ENCODE measurements at places on chromosomes 4 and X. TPM values are rescaled to one million over a fixed set of nuclear protein-coding genes. Genes with fewer than 3 reads are reported as not detected.

DNA sequence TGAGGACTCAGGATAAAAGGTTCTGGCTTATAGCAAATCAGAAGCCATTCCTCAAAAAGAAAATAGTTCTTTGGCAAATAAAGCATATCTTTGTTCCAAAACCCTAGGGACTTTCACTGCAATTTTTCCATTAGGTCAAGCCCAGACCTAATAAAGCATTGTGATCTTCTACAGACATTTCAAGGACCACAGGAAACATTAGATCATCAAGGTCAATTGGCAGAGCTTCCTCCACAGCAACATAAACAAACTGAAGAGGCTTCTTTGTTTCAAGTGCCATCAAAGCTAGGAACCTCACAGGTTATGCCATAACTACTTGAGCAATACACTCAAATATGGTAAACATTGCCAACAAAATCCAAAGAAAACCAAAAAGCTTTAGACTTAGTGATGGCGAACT, 144.9 kb downstream of the ANXA5 start:
- no peak for DNase-seq

GRCh38 chrX:15465896-15466651, 27.1 kb downstream of the PIR start:
- DNase-seq = no peak

GRCh38 chr4:10619855-10620254, 64.7 kb downstream of the CLNK start:
- no peak for DNase-seq

DNA sequence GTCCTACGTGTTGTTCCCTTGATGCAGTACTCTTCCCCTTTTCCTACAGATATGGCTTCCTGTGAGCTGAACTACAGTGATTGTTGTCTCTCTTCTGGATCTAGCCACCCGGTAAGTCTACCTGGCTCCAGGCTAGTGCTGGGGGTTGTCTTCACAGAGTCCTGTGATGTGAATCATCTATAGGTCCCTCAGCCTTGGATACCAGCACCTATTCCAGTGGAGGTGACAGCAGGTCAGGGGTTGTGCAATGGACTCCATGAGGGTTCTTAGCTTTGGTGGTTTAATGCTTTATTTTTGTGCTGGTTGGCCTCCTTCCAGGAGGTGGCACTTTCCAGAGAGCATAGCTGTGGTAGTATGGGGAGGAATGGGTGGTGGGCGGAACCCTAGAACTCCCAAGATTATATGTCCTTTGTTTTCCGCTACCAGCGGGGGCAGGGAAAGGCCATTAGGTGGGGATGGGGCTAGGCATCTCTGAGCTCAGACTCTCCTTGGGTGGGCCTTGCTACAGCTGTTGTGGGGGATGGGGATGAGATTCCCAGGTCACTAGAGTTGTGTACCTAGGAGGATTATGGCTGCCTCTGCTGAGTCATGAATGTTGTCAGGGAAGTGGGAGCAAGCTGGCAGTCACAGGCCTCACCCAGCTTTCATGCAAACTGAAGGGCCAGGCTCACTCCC, 121.4 kb upstream of the ANKRD50 start:
- DNase-seq = no peak

- no peak for DNase-seq
Measured at GRCh38 chr4:22531311-22532019, 15.6 kb upstream of the ADGRA3 start.

GRCh38 chr4:159216834-159217233, 114.0 kb downstream of the RAPGEF2 start:
- DNase-seq = no peak

DNA sequence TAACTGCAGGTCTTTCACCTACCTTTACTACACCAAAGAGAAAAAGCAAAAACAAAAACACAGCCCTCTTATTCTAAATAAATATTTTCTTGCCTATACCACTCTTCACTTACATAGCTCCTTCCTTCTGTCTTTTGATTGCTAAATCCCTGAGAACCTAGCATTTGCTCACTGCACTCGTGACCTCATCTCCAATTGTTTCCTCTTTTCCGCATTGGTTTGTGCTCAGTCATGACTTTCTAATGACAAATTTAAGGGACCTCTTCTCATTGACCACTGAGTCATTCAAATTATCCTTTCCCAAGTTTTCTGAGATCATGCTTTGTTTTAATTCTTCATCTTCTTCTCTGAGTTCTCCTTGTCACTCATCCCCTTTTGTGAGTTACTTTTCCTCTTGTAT, 1697.1 kb downstream of the STIM2 start:
- no peak for DNase-seq

GRCh38 chr4:40216622-40217366, 20.0 kb downstream of the RHOH start:
- DNase-seq = no peak

DNA sequence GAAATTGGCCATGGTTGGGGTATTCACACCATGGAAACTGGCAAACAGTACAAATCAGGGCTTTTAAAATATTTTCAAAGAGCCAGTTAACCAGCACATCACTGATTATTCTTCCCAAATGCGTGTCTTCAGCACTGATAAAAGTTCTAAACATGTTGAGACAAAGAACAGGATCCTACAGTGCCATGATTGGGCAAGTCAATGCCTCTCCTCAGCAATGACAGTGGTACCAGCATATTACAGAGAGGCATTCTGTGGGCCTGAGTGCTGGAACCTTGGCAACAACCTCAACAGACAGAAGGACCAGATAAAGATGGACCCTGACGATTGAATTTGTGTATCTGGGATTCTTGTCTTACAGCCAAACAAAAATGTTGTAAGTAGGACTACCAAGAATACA, 108.9 kb downstream of the EFHC2 start:
- no peak for DNase-seq

DNA sequence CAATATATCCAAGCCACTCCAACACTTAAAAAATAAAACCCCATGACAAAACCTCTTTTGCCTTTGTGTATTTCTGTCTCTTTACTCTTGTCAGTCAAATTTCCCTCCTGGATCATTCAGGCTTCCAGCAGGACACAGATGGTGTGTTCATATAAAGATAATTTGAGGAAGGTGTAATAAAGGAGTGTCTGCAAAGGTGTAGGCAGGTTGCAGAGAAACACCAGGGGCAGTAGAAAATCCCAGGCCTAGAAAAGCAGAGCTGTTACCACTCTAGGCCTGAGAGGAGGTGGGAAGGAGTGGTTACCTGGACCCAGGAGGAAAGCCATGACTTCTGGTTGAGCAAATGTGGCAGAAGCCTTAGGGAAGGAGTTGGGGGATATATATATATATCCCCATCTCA, 28.8 kb downstream of the CHRNA9 start:
- no peak for DNase-seq

DNA sequence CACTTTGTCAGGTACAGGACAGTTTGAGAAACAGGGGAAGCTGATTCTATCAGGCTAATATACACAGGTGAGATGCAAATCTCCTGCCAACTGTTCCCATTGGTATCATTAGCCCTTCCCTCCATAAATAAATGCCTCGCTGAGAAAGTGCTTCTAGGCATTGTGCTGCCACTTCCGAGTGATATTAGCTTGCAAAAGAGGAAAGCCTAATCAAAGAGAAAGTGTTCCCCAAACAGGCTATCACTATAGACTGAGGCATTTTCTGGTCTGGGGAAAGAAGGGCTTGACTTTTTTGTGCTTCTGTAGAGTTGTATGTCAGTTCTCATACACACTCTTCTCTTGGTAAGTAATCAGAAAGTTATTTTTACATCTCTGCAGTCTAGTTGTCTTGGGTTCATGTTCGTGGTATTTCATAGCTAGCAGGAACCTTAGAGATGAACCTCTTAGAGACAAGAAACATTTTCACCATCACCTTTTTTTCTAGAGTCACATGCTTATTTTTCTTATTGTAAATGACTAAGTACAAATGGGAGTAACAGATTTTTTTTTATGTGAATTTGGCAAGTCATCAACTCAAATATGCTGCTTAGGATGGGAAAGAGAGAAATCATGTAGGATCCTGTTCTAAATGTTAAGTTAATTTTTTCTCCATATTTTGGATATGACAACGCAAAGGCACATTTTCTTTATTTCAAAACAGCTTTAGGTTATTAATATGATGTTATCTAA, 1009.8 kb downstream of the ADGRL3 start:
- DNase-seq = no peak

GRCh38 chr4:89598602-89599001, 238.4 kb downstream of the SNCA start:
- DNase-seq = no peak

PRIMPOL gene
- total RNA-seq = 5.4 TPM

MAGEA1 gene
- not detected for total RNA-seq

TMSB15C gene
- total RNA-seq = not detected

JCHAIN gene
- total RNA-seq = 6.5 TPM

ALPK1 gene
- total RNA-seq = 2.7 TPM

KCNIP4 gene
- total RNA-seq = not detected
